ENCODE measurements at places on chromosomes 12 and 14.

DNA sequence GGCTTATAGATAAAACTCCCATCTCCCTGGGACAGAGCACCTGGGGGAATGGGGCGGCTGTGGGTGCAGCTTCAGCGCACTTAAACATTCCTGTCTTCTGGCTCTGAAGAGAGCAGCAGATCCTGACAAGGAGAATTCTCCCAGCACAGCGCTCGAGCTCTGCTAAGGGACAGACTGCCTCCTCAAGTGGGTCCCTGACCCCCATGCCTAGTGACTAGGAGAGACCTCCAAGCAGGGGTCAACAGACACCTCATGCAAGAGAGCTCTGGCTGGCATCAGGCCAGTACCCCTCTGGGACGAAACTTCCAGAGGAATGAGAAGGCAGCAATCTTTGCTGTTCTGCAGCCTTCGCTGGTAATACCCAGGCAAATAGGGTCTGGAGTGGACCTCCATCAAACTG is 28.1 kb upstream of the CD163L1 start:
- DNase-seq: no peak

DNA sequence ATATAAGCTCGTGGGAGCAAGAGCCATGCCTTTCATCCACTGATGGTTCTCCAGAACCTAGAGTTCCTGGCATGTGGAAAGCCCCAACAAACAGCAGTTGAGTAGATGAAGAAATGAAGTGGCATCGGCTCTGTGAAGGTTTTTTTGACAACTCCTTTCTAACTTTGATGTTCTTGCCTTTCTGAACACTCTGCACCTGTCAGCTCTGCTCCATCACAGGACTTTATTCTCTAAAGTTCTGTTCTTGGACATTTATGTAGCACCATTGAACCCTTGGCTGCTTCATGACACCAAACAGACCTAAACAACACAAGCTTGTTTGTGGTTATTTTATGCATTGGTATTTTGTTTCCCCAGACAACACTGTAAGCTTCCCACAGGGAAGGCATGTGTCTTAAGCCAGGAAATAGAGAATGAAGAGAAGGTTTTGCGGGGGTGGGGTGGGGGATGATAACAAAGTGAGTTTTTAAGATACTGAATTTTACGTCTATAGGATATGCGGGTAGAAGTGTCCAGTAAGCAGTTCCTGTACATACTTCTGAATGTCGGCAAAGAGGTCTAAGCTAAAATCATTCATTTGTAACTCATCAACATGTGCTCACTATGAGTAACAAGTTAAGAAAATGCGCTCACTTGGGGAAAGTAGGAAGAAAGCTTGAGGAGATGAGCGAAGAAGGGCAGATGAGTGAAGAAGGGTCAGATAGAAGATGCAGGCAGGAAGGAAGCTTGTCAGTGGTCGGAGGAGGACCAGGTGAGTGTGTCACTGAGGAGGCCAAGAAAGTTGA is 146.0 kb upstream of the PLEKHG7 start:
- no peak for DNase-seq

- peak; percentile 23 for DNase-seq
Observed at GRCh38 chr14:28102814-28103213, 663.8 kb upstream of the FOXG1 start.

- DNase-seq: no peak
Observed at GRCh38 chr12:5905757-5906156, 39.3 kb downstream of the ANO2 start.

DNA sequence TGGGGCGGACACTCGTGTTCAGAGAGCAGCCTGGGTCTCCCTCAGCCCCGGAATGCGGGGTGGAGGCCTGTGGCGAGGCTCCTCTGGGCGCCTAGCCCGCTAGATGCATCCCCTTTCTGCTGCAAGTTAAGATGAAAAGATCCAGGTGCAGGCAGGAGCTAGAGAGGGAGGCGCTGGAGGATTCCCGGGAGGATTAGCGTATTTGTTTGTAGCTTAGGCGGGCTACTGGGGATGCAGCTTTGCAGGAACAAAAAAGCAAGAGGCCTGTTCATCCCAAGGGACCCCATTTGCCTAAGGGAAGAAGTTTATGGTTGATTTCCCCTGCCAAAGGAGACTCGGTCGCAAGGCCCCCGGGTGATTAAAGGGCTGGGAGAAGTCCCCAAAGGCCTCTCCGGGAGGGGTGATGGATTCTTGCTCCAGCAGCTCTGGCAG is 824 bp downstream of the CCDC177 start:
- peak; percentile 46 for DNase-seq

DNA sequence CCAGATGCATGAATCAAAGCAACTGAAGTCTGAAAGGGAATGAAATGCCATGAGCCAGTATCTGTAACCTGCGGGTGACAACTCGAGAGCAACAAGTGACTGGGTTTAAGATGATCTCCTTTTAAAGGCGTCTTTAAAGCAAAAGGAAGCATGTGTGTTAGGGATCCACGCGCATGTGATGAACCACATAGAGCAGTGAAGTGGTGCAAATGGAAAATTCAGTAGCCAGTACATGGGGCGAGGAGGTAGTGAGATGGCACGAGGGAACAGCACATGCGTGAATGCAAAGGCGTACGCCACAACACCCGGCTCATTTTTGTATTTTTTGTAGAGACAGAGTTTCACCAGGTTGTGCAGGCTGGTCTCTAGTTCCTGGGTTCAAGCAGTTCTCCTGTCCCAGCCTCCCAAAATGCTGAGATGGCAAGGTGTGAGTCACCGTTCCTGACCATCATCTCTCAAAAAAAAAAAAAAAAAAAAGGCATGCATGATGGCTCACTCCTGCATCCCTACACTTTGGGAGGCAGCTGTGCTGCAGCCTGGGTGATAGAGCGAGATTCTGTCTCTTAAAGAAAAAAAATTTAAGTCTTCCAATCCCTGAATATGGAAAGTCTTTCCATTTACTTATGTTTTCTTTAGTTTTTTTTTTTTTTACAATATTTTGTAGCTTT is 24.6 kb upstream of the BCL7A start:
- DNase-seq: no peak

Data from NCI-H1436 treated with DMSO at 0.1 percent for 48 hours (cell line).